ENCODE measurements at places on chromosomes 12 and 14.

- DNase-seq: no peak
Measured at GRCh38 chr14:92553438-92553837, 39.9 kb downstream of the RIN3 start.

DNA sequence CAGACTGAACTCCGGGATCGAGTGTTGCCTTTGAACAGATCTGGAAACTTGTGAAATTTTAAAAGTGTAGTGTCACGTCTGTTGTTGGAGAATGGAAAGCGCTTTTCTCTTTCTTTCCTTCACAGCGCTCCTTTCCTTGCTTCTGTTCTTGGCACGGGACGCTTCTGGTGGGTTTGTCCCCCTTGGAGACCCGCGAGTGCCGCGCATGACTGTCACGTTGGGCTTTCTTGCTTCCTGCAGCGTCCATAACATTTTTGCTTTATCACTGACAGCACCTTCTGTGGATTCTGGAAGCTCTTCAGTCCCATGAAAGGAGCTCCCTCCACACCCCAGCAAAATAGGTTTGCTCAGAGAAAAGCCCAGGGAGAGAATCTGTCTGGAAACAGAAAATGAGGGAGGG lies 193.0 kb upstream of the TMEM132C start:
- DNase-seq: no peak

DNA sequence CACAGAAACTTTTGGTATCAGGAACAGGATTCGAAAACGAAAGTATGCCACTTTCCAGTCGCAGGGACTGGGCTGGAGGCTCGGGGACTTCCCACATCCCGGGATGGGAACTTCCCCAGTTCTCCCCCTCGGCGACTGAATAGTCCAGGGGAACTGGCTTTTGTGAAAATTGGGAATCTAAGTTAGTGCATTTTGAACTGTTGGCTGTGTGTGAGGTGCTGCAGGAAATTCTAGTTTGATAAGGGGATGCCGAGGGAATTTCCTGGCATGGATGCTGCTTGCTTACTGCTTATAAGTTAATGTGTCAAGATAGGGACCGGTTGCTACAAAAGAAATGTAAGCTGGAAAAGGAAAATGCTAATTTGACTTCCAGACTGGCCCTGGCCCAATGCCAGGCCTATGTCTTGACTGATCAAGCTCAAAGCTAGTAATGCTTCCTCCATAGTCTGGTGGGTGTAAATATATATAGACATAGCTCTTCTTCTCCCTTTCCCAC lies 73.4 kb upstream of the EIF5 start:
- no peak for DNase-seq

DNA sequence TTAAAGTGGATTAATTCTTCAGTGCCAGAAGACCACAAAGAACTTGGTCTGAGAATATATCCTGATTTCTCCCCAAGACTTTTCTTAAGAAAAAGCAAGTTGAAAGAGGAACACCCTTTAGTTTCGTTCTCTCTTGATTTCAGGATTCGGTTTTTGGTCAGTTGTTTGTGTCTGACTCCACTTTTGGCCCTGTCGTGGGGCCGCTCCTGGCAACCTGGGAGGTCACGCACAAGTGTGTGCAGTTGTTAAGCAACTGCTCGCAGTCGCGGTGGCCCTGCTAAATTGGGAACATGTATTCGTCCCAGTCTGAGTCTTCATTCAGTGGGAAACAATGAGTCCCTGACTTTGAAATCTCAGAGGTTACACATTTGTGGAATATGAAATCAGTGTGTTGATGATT lies 68.7 kb downstream of the RGS6 start:
- no peak for DNase-seq

DNA sequence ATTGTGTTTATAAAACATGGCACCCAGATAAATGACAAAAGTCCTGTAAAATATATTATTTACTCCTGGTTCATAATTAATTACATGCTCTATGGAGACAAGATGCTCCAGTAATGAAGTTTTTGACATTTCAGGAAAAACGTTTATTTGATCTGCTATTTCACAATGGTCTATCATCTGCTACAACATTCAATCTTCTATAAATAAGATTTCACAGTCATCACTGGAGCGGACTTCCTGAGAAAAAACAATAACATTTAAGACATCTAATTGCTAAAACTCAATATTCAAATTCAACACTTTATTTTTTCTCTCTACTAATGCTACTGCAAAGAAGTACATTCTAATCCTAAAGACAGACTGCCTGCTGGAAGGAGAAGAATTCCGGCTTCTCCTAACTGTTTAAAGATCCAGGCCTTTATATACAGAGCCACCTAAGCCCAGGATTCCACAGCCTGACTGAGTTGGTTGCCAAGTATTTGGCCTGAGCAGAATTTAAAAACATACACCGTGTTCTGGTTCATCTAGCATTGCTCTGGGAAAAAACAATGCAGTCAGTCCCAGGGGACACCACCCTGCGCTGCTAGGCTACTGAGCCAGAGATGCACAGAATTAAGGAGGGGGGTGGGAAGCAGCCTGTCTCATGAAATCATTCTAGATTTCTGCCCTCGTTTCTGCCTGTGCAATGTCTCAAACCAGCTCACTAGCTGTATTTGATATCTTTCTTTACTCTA lies 58.0 kb downstream of the TMTC1 start:
- DNase-seq: no peak

- DNase-seq: no peak
Measured at GRCh38 chr12:91577586-91578539, 395.2 kb upstream of the DCN start.

DNA sequence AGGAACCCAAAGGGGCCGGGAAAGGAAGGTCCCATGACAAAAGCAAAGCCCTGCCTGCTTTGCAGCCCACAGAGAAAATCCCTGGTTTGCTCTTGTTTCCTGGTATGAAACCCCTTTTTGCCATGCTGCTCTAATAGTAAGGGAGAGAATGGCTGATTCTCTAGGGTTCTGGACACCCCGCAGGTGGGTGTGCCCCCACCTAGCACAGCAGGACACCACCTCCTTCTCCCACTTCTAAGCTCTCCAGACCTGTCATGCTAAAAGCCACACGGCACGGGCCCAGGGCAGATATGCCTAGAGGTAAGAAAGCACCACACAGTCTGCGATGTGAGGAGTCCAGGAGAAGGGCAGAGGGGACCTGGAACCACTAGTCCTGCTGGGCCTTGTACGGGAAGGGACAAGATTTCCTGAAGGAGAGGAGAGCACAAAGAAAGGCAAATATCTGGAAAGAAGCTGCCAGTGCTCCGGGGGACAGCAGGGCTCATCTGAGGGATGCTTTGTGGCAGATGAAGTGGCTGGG lies 113.3 kb downstream of the BCL11B start:
- no peak for DNase-seq

GRCh38 chr12:75526655-75527511 lies 15.5 kb upstream of the KRR1 start:
- no peak for DNase-seq

- no peak for DNase-seq
Measured at GRCh38 chr12:114420944-114421335, 15.0 kb upstream of the TBX5 start.

- DNase-seq: no peak
Measured at GRCh38 chr12:116996621-116997020, 85.9 kb downstream of the FBXW8 start.

GRCh38 chr12:27573972-27574371 lies 50.0 kb downstream of the PPFIBP1 start:
- no peak for DNase-seq

DNA sequence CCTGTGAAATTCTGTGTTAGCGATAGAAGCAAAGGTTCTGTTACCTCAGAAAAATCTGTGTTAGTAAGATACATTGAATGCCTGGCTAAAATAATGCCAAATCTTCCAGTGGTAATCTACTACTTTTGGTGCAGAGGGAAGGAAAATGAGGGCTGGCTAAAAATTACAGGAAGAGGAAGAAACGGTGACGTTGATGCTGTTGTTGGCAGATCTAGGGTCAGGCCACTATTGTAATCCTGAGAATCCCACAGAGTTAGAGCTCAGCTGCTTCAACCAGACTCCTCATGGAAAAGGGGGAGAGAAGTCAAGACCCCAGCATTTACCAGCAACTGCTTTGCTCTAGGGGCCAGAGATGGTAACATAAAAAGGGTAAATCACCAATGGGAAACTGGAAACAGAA lies 145.1 kb downstream of the PPM1H start:
- DNase-seq: no peak

GRCh38 chr12:26723379-26724308 lies 109.3 kb downstream of the ITPR2 start:
- no peak for DNase-seq

GRCh38 chr14:27391331-27391730 lies 793.5 kb upstream of the NOVA1 start:
- DNase-seq: no peak

- DNase-seq: no peak
Measured at GRCh38 chr14:91376547-91377477, 40.8 kb downstream of the CCDC88C start.

GRCh38 chr12:103627189-103627855 lies 40.2 kb downstream of the STAB2 start:
- no peak for DNase-seq

DNA sequence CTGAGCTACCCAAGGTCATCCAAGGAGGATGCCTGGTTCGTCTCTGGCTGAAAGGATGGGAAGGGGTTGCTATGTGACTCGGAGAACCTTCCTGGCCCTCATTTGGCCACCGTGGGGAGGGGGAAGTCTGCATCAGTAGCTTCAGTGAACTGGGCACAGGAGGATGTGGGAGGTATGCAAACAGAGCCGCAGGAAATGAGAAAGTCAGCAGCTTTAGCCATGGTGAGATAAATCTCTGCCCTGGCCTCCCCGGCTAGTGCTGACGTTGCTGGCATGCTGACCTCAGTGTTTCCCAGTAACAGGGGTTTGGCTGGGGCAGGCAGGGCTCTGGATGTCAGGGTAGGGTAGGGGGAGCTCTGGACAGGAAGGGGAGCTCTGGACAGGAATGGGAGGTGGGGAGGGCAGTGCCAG lies 2.3 kb upstream of the CEBPE start:
- DNase-seq: no peak

Data from stimulated activated CD4-positive, alpha-beta T cell treated with anti-CD3 and anti-CD28 coated beads, Interleukin-12 subunit alpha, Interleukin-12 subunit beta, amount 100 ng/mL, for 24 hours (primary cell).